ENCODE measurements at places on chromosomes 1 and 21.

DNA sequence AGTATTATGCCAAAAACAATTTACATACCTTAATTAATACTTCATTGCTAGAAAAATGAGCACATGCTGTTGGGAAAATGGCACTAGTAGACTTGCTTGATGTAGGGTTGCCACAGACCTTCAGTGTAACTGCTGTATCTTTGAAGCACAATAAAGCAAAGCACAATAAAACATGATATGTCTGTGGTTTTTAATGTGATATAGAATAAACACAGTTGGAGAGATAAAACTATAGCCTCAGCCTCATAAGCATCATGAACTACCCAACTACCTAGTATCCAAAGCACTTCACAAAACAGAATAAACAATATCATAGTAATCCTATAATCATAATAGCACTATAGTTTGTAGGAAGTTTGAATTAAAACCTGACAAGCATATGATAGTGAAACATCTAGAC lies 143.5 kb downstream of the SYT14 start:
- DNase-seq: no peak

DNA sequence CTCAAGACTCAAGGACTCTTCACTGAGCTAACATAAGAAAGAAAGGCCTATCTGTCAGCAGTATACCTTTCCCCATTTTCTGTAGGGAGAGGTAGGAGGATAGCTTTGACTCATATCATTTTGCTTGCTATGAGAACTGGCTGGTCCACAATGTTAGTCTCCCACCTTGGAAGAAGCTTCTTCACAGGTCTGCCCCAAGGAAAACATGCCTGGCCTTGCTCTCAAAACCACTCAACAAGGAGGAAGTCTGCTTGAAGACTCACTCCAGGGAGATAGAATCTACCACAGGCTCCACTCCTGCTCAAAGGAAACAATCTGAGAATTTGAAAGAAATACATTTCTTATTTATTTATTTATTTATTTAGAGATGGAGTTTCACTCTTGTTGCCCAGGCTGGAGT lies 29.5 kb upstream of the LAMC1 start:
- DNase-seq: no peak

DNA sequence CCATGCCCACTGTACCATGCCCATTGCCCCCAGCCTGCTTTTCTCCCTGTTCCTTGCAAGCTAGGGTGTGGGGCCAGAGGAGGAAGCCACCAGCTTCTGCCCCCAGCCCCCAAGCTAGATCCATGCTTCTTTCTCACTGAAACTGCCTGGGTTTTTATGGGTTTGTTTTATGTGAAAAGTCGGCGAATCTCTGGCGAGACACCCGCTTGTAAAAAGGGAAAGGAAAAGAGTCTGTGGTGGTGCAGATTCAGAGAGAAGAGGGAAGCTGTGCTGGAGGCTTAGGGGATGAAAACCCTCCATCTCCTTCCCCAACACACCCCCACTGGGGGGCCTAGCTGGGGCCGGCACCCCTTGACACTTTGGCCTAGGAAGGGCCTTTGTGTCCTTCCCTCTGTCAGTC lies 26.2 kb downstream of the GRHL3 start:
- DNase-seq: no peak

GRCh38 chr1:28046716-28047115 lies 41.7 kb downstream of the EYA3 start:
- no peak for DNase-seq

DNA sequence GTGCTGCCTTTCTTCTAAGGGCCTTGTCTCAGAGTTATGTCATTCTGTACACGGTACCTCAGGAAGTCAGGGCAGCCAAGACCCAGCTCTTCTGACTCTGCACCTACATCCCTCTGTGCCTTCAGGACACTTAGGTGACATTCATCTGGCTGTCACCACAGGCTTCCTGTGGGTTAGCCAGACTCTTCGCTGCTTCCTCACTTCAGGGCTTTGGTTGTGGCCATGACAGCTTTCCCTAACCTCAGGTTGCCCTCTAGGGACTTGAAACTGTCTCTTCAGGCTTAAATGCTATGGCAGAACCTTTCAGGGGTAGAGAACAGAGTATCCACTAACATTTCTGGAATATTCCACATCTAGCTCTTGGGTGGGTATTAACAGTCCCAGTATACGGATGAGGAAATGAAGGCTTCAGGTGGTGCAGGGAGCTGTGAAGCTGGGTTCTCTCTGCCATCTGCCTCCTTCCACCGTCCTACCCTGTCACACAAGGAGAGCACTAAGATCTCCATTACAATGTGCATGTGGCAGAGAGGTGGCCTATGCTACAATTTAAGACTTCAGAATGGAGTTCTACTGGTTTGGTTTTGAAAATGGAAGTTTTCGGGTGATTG lies 9.9 kb downstream of the TSSK3 start:
- no peak for DNase-seq

GRCh38 chr1:92820551-92820950 lies 11.3 kb upstream of the RPL5 start:
- DNase-seq: no peak

DNA sequence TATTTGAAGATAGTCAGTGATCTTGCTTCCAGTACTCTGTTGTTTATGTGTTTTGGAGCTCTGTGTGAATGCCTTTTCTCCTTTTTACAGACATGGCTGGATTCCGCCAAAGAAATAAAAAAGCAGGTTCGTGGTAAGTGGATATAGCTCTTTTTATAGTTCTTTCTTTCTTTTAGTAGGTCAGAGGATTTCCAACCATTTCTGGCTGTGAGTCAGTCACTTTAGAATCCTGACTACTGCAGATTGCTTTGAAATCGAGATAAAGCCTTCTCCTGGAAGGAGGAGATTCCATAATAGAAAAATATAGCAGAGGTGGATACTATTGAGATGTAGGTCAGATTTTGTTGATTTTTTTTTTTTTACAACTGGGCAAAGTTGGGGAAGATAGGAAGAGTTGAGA lies 97.4 kb downstream of the EPB41 start:
- no peak for DNase-seq

- peak; percentile 18 for DNase-seq
Observed at GRCh38 chr1:224377676-224378006, 21.0 kb downstream of the CNIH4 start.

DNA sequence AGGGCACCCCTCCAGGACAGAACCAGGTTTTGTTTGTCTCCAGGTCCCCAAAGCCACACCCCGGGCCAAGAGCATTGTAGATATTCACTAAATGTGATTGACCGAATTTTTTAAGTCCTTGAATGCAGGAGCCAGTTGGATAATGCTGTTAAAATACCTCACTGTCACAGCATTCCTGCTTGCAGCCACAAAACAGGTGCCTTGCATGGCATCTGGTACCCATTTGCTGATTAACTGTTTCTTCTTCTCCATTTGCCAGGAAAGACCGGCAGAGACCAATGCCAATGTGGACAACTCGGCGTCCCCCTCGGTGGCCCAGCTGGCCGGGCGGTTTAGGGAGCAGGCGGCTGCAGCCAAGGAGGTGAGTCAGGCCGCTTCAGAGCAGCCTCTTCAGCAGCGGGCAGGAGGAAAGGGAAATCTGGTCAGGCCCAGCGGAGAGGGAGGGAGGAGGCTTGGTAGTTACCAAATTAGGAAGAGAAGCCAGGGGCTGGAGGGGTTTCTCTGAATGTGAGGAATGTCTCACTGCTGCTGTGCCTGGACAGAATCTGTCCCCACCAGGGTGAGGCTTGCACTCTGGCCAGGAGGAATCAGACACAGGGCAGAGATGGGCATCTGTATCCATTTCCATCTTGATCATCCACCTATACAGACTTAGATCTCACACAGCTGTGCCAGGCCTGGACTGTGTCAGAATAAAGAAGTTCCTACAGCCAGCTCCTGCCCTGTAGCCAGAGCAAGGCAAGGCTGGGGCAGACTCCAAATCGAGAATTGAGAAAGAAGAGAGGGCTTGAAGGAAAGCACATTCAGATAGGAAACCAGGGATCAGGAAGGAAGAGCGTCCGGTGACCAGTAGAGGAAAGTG lies 37.9 kb upstream of the MPZL1 start:
- no peak for DNase-seq

- DNase-seq: peak; percentile 34
Observed at GRCh38 chr21:29258626-29259338, 39.9 kb upstream of the BACH1 start.

DNA sequence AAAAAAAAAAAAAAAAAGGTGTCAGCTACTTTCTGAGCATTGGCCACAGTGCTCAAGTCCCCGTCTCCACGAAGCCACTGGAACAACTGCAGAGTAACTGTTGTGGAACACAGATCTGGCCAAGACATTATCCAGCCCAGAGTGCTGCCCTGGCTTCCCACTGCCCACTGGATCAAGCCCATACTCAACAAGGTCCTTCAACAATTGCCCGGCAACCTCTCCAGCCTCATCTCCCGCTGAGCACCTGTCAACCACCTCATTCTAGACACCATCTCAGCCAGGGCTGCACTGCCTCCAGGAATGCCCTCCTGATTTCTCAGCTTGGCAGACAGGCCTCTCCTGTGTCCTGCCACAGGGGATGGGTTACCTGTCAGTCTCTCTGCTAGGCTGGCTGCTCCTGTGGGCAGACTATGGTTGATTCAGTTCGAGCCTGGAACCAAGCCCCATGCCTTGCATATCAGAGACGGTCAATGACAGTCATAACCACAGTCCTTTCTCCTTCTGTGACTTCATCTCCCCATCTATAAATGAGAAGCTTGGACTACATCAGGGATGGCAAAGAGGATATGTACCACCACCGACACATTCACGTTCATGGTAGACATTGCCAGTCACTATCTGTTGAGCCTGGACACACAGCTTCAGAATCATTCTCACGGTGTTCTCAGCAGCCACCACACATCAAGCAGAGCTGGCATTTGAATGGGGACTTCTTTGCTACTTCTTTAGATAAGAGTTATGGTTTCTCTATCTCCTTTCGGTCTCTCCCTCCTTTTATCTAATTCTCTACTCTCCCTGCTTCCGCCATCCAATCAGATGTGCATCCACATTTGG lies 76.9 kb downstream of the MRPL37 start:
- no peak for DNase-seq

- peak; percentile 4 for DNase-seq
Observed at GRCh38 chr1:53826367-53826766, 11.7 kb downstream of the NDC1 start.
